Esophagus muscularis mucosa (tissue), 4 donors: ENCODE measurements at places on chromosomes 16 and 17.

DNA sequence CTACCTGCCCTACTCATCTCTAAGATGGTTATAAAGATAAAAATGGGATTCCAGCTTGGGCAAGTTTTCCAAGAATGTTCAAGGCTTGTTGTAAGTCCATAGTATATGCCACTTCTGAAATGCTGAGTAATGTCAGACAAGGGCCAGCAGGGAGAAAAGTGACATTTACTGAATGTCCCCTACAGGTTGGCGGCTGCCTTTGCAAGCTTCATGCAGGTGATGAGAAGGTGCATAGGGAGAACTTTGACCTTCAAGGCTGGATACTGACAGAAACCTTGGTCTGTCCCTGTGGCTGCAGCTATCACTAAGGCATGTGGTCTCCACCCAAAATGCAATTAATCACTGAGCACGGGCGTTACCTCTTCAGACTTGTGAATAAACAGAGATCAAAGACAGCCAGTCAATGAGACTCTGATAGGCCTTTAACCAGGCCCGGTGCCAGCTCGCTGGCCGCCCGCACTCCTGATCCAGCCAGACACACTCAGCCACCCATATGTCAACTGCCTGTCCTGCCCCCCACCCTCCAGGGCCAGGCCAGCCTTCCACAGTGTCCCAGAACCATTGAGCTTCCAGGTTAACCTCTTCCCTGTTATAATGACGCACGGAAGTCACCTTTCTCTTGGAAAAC lies 26.8 kb upstream of the AXIN2 start:
- DNase-seq: no peak

DNA sequence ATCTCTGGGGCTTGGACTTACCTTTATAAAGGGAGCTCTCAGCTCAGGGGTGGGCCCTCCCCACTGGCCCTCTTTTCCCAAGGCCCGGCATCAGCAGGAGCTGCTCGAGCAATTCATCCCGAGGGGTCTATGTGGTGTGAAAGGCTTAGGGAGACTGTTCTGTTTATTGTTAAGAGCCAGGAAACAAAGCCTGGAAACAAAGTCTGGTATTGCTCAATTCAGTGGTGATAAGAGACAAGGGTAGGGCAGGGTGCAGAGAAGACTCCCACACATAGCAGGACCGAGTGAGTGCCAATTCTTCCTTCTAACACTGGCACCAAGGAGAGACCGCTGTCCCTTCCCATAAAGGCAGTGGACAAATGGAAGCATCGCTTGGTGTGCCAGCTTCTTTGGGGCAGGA lies 750.7 kb downstream of the KCNJ18 start:
- DNase-seq: peak; percentile 74

DNA sequence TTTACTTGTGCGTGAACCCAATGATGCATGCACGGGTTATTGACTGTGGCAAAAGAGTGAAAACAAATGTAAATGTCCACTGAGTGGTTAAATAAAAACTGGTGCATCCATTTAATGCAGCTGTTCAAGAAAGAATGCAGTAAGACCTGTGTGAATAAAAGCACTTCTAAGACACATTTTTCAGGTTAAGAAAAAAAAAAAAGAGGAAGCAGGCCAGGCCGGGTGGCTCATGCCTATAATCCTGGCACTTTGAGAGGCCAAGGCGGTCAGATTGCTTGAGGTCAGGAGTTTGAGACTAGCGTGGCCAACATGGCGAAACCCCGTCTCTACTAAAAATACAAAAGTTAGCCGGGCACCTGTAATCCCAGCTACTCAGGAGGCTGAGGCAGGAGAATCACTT lies 11.8 kb downstream of the CNGB1 start:
- no peak for DNase-seq

- DNase-seq: no peak
These were observed 117.4 kb downstream of the IRF8 start for GRCh38 chr16:86016201-86016965.

DNA sequence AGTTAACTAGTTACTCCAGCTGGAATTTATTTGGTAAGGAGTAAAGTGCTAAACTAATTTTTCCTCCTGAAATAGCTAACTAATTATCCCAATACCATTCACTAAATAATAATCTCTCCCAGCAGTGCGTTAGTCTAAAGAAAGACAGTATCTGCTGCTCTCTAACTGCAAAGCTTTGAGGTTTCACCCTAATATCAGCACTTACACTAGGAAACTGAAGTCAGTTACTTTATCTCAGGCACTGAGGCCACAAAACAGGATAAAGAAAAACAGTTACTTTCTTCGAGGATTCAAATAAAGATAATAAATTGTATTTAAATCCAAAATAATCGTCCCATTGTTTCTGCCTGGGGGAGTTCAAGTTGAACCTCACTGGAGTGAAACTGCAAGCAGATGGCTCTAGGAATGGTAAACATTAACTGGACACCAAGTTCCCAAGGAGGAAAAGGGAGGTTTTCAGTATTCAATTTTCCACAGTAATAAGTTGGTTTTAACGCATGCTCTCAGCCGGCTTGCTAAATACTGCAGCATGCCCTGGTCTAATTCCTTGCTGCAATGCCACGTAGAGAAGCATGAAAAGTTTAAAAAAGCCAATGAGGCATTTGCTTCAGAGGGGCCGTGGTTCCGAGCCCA lies 20.0 kb upstream of the FOXJ1 start:
- DNase-seq: no peak

- DNase-seq: no peak
These were observed 550 bp upstream of the RNF213 start for GRCh38 chr17:80260069-80260535.

DNA sequence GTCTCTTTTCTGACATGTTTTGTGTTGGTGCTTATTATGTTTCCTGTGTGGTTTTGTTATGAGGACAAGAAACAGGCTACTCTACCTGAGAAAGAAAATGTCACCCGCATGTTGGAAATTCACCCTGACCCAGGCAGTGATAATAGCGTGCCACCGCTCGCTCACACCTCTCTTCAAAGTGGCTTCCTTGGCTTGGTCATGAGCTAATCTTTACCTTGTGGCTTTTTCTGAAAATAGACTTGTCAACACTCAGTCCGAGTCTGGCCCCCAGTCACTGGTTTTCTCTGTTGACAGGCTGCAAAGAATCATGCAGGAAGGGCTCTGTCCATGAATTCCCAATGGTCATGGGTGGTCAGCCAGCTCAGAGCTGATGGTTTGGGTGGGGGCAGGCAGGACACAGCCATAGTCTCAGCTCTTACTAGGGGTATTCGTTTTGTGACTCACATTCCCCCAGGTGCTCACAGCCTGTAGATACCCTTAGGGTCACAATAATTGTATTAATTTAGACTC lies 121.3 kb upstream of the CACNG5 start:
- DNase-seq: no peak

GRCh38 chr17:81020767-81021497 lies 14.0 kb upstream of the BAIAP2 start:
- DNase-seq: no peak

GRCh38 chr17:27495460-27495859 lies 39.2 kb downstream of the KSR1 start:
- no peak for DNase-seq

DNA sequence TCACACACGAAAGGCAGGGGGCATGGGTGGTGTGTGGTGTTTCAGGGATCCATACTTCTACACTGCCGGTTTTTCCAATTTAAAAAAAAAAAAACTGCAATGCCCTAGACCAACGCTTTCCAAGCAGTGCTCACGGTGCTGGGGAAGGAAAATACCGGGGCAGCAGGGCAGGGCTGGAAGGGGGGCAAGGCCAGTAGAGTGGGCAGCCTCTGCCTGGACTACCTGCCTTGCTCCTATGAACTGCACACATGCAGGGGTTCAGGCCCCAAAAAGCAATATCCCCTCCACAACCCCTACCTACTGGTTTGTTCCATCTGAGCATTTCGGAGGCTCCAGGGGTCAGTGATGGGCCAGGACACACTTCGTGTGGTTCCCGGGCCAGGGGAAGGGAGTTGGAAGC lies 29.4 kb downstream of the RPH3AL start:
- no peak for DNase-seq

DNA sequence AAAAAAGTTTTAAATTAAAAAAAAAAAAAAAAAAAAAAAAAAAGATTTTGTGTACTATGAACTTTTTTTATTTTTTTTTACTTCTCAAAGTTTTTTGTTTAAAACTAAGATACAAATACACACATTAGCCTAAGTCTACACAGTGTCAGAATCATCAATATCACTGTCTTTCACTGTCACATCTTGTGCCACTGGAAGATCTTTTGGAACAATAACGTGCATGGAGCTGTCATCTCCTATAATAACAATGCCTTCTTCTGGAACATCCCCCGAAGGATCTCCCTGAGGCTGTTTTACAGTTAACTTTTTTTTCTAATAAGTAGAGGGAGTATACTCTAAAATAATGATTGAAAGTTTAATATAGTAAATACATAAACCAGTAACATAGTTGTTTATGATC lies 295.7 kb downstream of the KCNJ2 start:
- DNase-seq: no peak

- no peak for DNase-seq
These were observed 4.8 kb downstream of the NEK8 start for GRCh38 chr17:28733346-28733745.

GRCh38 chr17:35245196-35245486 lies 2.3 kb downstream of the SLFN5 start:
- no peak for DNase-seq

DNA sequence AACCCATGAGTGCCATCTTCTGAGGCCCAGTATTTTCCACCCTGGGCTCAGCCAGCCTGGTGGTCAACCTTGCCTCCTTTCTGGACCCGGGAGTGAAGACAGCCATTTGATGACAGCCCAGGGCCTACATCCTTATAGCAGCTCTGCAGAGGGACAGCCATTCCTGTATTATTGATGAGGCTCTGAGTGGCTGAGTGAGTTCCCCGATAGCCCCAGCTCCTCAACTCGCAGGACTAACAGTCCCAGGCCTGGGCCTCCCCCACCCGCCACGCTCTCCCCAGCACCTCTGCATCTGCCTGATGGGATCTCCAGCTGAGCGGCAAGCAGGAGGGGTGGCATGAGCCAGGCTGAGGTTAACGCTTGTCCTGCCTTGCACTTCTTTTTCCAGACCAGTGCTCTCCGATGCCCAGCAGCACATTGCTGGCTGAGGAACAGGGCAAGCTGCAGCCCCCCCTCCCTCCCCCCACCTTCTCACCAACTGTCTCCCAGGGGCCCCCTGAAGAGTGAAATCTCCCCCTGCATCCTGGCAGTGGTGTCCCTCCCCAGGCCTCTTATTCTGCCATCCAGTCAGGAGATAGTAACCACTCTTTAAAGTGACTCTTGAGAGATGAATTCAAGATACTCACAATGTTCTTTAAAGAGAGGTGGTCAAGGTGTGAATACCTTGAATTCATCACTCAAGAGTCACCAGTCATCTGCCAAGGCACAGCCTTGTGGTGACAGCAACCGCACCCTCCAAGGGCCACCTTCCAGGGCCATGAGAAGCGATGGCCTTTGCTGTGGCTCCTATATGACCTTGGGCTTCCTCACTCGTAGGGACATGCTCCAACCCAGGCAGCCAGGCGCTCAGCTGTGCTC lies 23.5 kb downstream of the CACNG5 start:
- no peak for DNase-seq

GRCh38 chr17:79101111-79101673 lies 26.6 kb downstream of the ENGASE start:
- DNase-seq: no peak

GRCh38 chr16:80719573-80719972 lies 84.8 kb downstream of the CDYL2 start:
- no peak for DNase-seq

DNA sequence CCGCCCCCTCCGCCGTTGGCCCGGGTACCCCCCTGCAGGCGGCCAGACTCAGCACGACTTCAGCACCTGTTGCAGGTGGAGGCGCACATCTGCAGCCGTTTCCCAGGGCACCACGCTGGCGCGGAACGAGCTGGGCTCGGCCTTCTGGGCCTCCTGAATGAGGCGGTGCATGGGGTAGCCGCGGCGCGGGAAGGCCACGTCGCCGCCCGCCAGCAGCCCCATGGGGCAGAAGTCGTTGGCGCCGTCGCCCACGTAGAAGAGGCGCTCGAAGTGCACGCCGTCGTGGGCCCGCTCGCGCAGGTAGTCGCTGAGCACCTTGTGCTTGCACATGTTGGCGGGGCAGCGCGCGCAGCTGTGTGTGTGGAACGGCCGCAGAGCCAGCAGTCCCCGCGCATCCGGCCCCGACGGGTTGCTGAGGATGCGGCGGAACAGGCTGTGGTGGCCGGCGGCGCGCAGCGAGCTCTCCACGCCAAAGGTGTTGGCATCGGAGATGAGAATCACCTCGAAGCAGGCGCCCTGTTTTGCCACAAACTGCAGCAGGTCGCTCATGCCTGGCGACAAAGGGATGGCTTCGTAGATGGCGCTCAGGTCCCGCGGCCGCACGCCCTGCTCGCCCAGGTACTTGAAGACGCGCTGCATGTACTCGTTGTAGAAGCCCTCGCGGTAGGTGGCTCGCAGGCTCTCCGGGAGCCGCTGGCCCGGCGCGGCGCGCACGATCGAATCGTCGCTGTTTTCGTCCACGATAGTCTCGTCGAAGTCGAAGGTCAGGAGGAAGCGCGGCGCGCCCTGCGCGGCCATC lies 6.2 kb downstream of the PHOSPHO1 start:
- DNase-seq: no peak

DNA sequence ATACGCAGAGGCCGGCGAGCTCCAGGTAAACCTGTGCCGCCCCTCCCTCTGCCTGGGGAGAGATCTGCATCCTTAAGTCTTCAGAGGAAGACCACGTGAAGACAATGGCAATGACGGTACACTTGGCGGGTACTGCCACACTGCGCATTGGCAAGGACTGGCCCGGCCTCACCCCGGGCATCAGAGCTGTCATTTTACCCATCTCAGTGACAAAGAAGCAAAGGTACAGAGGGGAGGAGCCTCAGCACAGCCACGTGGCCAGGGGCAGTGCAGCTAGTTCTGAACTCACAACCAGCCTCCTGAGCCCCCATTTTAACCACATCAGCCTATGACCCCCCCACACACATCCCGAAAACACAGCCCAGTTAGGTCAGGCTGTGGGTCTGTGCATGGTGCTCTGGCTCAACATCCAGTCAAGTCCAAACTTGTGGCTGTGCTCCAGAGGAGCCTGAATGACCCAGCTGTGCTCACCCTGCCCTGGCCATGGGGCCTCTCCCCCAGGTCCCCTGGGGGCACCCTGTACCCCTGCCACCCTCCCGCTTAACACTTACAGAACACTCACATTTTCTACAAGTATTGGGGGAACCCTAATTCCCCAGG lies 80.6 kb downstream of the C16orf95 start:
- DNase-seq: no peak

DNA sequence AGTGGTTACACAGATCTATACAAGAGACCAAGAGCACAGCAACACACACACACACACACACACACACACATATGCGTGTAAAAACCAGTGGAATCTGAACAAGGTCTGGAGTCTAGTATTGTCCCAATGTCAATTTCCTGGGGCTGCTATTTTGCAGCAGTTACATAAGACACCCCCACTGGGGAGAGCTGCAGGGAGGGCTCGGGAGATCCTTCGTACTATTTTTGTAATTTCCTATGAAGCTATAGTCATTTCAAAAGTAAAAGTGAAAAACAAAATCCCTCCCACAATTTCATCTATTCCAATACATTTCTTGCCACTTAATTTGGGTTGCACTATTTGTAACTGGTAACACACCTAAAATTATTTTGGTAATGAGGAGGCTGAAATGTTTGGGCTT lies 68.5 kb downstream of the C16orf95 start:
- no peak for DNase-seq

GRCh38 chr16:87570938-87571867 lies 31.1 kb upstream of the JPH3 start:
- DNase-seq: no peak

- DNase-seq: no peak
These were observed 1.7 kb downstream of the NLRC3 start for GRCh38 chr16:3575491-3575890.
